Hematopoietic multipotent progenitor cell treated with erythropoietin and hydrocortisone succinate and interleukin-3 and kit ligand, for 17 days (in vitro differentiated cells): ENCODE measurements at places on chromosomes 7 and 10.

- no peak for DNase-seq
These were observed 21.4 kb upstream of the SHH start for GRCh38 chr7:155833651-155834050.

DNA sequence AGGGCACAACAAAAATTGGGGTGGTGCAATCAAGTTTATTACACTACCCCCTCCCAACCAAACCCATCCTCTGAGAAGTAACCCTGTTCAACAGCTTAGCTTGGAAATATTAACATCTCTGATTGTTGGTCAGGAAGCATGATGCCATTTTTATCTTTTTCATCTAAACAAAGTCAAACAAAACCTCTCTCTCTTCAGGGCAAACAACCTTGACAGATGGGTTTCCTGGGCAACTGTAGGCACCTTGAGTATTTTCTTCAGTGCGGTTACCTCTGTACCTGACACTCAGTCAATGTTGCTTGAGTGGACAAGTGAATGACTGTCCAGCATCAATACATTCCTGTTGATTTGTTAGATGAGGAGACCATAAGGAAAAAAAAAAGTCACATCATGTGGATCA is 183.6 kb downstream of the NRP1 start:
- no peak for DNase-seq

DNA sequence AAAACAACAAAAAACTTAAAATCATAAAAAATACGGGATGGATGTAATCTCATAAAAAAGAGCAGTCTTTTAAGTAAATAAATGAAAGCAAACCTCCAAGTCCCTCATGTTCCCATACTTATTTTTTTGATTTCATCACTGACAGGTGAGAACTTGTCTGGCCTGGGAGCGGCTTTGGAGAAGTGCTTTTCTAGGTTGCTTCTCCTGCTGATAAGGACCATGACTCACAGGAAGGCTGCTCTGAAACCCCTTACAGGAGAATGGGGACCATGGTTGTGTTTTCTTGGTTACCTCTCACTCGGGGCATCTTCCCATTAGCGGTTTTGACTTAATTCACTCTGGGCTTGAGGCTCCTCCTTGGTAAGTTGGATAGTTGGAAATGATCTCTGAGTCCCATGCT is 237.4 kb downstream of the CAMK1D start:
- DNase-seq: no peak

DNA sequence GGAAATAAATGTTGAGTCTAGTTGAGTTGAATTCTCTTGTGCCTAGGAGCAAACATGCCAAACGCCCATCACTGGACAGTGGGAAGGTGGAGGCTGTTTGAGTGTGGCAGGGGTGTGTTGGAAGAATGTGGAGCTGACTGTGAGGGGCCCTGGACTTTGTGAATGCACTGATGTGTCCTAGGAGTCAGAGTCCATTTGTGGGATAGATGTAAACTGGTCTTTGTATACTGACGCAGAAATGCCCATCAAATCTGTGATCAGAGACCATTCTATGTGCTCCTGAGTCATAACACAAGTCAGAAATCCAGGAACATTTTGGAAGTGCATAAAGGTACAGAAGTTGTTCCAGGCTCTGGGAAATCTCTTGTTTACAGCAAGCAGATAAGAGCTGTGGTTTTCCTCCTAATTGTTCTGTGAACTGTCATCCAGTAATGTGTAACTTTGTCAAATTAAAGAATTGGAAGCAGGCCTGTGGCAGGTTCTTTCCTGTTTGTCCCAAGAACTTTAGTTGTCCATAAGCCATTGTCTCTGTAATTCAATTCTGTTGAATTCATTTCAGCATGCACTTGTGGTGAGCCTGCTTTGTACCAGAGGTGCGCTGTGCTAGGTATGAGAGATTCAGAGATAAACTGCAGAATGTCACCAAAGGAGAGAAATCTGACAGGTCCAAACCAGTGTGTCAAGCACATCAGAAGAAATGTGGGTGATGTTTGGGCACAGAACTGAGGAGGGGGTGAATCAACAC is 7.6 kb downstream of the PRXL2A start:
- no peak for DNase-seq

DNA sequence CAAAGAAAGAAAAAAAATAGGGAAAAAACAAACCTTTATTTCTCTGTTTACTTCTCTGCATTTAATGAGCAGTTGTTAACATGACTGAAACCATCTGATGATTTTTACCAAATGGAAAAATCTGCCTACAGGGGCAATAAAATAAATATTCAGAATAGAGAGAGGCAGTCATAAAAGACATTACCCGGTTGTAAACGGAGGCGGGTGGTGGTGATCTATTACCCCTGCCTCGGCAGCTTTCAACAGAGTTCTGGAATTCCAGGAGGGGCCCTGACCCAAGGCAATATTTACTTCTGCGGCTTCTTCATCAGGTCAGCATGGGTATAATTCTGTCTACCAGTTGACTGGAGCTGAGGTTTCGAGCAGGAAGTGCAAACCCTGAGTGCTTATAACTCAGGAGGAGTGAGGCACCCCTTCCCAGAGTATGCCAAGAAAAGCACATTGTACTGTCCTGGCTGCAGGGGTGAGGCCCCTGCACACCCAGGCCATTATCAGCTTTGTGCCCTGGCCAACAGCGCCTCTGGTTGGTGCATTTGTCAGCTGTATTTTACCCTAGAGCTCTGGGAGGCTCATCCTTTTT is 8.2 kb upstream of the CXCL12 start:
- no peak for DNase-seq
